T-helper 1 cell (primary cell): ENCODE measurements at places on chromosomes 3 and 15.

DNA sequence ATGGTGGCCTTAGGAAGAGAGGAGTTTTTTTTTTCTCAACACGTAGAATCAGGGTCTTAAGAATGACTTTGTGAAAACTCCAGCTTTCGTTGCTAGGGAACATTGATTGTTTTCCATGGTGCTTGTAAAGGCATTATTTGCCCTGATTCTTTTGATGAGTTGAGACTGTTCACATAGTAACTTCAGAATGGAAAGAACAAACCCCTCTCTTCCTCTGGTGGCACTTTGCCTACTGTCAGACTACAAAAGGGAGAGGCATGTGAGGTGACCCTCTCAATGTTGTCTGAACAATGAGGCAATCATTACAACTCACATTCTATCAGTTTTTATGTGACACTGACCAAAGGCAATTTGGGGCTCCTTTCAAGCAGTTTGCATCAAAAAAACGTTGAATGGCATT is 477.8 kb downstream of the FGF12 start:
- DNase-seq = no peak

DNA sequence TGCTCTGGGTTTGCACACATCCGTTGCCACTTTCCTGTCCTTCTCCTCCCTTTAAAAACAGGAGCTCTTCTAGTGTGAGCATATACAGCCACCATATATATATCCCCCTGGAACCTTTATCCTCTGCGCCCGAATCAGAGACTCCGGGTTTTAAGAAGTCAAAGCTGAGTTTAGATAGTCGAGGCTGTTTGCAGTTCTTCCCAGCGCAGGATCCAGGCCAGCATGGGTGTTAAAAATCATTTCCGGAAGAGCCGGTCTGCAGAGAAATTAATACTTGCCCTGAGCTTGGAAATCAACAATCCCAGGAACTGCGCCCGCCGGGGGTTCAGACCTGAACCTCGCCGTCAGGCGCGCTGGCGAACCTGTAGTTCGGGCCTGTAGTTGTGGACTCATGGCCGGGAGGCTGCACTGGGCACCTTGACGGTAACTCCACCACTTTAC is 2.3 kb downstream of the SHOX2 start:
- no peak for DNase-seq

- DNase-seq = no peak
These were observed 7.0 kb downstream of the CLDN11 start for GRCh38 chr3:170425491-170426239.

GRCh38 chr15:66462627-66463026 is 34.9 kb downstream of the SNAPC5 start:
- no peak for DNase-seq

DNA sequence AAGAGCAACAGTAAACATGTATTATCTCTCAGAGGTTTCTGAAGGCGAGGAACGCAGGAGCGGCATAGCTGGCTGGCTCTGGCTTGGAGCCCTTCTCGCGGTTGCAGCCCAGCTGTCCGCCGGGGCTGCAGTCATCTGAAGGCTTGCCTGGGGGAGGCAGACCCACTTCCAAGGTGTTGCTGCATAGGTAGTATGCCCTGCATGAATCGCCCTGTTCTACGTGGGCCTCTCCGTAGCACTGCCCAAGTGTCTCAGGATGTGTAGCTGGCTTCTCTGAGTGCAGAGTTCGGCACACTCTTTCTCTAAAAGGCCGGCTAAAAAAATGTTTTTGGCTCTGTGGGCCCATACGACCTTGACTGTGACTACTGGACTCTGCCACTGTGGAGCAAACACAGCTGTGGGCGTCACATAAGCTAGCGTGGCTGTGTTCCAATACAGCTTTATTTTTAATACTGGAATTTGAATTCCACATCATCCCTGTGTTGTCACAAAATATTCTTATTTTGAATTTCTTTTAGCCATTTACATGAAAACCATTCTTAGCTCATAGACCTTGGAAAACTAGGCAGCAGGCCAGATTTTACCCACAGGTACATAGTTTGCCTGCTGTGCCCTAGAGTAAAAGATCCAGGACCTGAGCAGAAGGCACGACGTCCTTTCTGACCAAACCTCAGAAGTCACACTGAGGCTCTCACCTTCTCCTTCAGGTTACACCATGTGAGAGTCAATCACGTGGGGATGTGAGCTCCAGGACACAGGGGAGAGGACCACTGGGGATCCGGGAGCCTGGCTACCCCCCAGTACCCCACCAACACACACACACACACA is 55.9 kb downstream of the PGPEP1L start:
- DNase-seq = no peak
